ENCODE measurements at places on chromosomes 4 and X.

GRCh38 chr4:187478292-187479140 is 517.1 kb upstream of the ZFP42 start:
- DNase-seq: no peak

DNA sequence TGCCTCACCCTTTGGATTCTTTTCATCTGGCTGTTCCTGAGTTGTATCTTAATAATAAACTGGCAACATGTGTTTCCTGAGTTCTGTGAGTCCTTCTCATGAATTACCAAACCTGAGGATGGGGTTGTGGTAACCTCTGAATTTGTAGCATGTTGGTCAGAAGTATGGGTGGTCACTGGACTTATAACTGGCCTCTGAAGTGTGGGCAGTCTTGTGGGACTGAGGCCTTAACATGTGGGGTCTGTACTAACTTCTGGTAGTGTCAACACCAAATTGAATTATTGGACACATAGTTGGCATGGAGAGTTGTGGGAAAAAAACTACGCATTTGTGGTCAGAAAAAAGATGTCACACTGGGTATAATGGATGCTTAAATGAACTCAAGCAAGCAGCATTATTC is 45.0 kb upstream of the TNIP3 start:
- no peak for DNase-seq

GRCh38 chr4:6342530-6343293 is 73.1 kb downstream of the WFS1 start:
- no peak for DNase-seq

- DNase-seq: no peak
Measured at GRCh38 chr4:11158971-11159370, 269.7 kb downstream of the HS3ST1 start.

DNA sequence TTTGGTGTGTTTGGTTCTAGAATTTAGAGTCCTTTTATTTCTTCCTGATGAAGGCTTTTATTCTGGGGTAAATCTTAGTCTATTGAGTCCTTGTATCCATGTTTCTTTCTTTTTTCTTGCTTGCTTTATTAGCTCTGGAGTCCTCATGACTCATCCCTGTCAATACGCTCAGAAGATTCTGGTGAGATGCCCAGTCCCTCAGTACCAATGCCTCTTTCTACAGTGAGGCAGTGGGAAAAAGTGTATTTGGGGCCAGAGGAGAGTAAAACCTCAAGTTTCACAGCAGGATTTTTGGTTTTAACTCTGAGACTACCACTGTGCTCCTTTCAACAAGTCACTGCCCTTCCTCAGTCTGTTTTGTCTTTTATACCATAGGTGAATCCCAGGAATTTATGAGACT is 368.0 kb downstream of the GBA3 start:
- DNase-seq: no peak

DNA sequence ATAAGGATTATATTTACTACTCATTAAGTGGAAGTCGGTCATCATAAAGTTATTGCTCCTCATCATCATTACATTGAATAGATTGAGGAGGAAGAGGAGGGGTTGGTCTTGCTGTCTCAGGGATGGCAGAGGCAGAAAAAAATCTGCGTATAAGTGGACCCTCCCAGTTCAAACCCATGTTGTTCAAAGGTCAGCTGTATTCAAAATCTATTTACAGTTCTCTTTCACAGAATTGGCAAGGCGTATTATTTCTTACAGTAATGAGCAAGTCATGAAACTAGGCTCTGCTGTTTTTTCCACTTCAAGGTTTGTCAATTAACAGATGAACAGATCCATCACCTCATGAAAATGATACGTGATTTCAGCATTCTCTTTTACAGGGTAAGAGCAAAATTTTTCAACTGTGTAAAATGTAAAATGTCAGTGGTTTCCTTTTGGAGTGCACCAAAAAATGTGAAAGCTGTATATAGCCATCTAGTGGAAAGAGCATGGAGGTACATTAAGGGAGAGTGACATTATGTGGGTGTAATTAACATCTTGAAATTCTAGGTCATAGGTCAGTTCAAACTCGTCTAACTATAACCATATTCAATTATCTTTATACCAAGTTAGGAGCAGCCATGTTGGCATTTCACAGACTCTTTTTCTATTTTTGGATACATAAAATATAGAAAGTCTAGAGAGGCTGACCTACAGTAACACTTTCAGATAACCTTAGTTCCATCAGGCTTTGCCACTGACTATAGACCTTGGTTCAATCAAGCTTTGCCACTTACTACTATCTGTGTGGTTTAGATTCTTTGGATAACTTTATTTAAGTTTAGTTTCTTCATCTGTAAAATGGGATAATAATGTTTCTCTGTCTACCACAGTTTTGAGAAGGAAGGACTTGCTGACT is 30.1 kb downstream of the NEIL3 start:
- DNase-seq: no peak

- DNase-seq: no peak
Measured at GRCh38 chr4:74087481-74087880, 11.5 kb downstream of the CXCL2 start.

GRCh38 chr4:26003056-26003455 is 89.0 kb downstream of the SMIM20 start:
- DNase-seq: no peak

DNA sequence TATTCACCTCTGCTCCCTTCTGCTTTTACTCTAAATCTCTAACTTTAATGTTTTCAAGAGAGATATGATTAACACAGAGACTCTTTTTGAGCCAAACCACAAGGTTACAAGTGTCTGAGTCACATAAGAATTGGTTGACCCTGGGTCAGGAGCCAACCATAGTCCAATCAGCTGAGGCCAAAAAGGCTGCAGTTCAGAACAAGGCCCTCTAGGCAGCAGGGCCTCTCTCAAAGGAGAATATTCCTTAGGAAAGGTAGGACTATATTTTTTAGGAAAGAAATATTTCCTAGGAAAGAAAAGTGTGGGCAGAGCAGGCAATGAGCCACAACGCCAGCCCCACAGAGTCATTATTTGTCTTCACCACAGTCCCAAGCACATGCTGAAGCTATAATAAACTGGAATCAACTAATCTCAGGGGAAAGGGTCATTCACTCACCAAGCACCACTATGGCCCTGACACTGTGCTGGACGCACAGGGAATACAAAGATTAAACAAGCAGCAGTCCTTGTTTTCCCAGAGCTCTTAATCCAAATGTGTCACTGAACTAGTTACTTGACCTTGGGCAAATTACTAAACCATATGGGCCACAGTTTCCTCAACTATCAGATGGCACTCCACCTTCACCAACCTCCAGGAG is 2.2 kb downstream of the ATP8A1 start:
- no peak for DNase-seq

DNA sequence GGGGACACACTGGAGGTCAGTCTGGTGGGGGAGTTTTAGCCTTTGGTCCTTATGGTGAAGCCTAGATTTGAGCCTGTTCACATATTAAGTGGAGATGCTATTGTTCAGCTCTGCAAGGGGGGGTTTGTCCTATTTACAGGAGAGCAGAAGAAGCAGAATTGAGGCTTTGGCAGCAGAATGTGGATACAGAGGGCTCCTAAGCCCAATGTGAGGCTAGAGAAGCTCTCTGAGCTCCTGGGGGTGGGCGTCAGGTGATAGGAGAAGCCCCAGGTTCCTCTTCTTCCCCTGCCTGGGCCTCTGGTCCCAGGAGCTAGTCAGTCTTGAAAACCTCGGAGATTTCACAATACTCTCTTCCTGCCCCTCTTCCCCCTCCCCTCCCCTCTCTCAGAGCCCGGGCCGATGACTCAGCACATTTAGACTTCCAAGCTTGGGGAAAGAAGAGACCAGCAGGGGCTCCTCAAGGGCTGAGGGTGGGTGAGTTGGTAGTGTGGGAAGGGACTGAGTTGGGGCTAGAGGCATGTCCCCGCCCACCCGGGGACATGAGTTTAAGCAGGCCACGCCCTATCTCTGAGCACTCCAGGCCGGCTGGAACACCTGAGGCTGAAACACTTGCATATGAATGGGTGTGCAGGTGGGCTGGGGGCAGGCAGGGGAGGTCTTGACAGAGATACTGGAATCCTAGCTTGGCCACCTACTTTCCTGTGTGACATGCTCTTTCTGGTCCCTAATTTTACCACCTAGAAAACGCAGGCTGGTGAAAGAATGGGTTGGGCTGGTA is 3.4 kb downstream of the TFE3 start:
- DNase-seq: peak; percentile 4

- no peak for DNase-seq
Measured at GRCh38 chrX:133668225-133668931, 253.1 kb upstream of the GPC4 start.

DNA sequence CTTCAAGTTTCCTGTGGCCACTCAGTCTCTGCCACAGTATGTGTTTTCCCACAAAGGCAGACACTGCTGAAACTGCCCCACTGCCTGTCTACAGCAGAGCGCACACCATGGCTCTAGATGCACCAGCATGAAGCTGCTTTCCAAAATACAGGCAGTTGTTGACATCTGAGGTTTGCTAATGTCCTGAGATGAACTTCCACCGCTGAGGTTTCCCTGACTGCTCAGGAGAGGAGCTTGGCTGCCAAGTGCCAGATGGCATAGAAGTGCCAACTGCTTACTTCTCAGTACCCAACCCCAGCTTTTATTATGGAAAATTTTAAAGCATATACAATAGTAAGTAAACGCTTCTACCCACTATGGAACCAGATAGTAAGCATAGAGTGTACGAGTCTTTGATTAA is 61.0 kb upstream of the EXOC1L start:
- DNase-seq: no peak

- DNase-seq: peak; percentile 11
Measured at GRCh38 chrX:119067023-119067739, 5.6 kb upstream of the CT47C1 start.

DNA sequence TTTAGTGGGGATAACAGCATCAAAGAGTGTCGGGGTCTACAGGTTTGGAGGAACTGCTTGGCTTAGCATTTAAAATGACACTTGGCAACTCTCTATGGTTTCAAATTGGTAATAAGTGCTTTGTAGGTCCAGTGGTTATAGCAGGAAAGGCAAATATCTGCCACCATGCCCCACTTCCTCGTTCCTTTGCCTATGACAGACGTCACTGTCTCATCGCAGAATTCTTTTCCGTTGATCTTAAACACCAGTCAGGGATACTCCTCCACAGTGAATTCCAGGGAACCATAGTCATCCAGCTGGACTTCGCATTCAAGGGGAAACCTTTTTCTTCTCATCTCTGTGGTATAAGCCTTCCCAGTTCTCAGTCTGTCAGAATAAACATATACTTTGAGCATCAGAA is 319.1 kb downstream of the GPAT3 start:
- DNase-seq: no peak

GRCh38 chr4:76962406-76963130 is 13.0 kb downstream of the SEPTIN11 start:
- DNase-seq: no peak

DNA sequence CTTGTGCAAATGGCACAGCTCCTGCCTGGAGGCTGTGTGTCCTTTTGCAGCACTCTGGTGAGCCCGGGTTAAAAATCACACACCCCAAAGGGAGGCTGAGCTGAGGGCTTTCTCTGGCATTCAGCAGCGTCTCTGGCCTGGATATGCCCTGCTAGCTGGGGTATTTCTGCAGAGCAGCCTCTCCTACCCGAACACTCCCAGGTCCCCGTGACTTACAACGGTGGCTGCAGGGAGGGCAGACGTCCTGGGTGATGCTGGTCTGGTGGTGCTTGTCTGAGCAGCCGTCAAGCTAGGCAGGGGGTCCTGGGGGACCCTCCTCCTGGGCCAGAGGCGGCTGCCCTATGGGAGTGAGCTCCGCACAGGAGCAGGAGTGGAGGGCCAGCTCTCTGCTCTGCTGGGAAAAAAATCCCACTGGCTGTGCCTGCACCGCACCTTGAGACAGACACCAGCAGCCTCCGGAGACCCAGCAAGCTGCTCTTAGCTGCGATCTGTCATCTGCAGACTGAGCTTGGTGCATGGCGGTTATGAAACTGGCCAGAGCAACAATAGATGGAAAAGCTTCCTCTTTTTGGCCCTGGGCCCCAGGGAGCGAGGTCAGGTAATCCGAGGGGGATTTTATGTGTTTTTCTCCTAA is 41.3 kb upstream of the ASMTL start:
- no peak for DNase-seq
